Uterus (tissue), 4 donors: ENCODE measurements at places on chromosomes 4 and X. TPM values are rescaled to one million over a fixed set of nuclear protein-coding genes. Genes with fewer than 3 reads are reported as not detected.

The CLDN34 gene
- not detected for total RNA-seq

The MAML3 gene
- total RNA-seq: 26.6 TPM

The SMARCA1 gene
- 47.4 TPM for total RNA-seq

The IGSF1 gene
- not detected for total RNA-seq

The PHEX gene
- total RNA-seq: 2.5 TPM

The EDA2R gene
- total RNA-seq: 3.2 TPM

The STPG2 gene
- 0.26 TPM for total RNA-seq

The CXCL10 gene
- total RNA-seq: not detected

The TKTL2 gene
- total RNA-seq: not detected

The IL1RAPL2 gene
- total RNA-seq: 2.1 TPM

The HTT gene
- total RNA-seq: 60.7 TPM

The DCAF8L1 gene
- total RNA-seq: not detected

The EXOC1L gene
- total RNA-seq: not detected
